ENCODE measurements at places on chromosomes 13 and 19.

DNA sequence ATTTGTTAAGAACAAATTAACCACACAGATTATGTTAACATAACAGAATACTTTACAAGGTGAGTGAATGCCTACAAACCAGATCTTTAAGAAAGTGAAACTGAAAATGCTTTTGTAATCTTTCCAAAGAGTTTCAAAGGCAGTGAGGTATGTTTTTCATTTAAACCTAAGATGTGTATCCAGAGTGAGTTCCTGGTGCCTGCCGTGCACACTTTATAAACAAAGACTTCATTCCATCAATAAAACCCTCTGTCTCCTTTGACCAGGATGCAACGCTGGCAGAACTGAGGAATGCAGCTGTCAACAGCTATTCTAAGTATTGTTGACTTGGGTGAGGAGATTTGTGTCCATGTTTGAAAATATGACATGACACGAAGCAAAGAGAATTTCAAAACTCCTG is 344.6 kb downstream of the DNAJC15 start:
- DNase-seq, result no peak

DNA sequence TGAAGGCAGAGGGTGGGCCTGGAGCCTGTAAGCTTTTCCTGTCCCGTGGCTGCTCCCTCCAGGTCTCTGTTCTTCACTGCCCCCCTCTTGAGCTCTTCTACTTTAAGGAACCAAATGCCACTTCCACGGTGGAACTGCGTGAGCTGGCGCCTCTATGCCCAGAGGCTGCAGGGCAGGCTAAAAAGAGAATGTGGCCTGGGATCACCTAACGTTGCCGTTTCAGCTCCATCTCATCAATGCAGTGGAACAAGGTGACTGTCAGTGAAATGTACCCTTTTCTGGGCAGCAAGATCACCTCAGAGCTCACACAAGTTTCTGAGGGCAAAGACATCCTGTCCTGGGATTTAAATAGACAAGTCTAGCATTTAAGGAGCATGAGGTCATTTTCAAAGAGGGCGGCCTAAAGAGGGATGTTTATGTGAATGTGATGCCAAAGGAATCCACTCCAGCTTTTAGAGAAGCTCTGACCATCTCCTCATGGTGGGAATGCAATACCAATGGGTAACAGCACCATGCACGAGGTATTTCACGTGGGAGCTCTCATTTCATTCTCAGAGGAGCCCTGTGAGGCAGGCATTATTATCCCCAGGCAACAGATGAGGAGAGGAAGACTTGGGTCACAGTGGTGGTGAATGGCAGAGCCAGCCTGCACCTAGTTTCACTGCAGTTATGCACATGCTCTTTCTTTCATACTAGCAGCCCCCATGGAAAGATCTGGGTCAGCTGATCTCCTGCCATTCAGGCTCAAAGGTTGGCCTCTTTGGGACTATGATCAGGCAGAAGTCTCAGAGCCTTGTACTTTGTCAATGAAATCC is 39.3 kb downstream of the RGCC start:
- DNase-seq, result no peak

DNA sequence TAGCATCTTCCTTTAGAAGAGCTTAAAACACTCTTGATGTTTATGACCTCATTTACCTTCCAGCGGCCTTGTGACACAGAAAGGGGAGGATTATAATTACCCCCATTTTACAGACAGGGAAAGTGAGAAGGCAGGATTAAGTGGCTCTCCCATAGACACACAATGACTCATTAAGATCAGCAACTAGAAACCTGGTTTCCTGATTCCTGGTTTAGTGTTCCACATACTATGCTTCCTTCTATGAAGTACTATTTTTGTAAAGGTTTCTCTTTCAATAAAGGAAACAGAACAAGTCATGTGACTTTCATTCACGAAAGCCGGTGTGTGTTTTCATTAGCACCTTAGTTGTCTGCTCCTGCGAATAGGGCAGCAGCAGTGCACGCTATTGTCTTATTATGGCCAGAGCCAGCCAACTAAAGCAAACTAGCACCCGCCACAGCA is 8.3 kb downstream of the IRS2 start:
- no peak for DNase-seq

GRCh38 chr13:47216176-47216822 is 319.4 kb upstream of the HTR2A start:
- DNase-seq, result no peak

DNA sequence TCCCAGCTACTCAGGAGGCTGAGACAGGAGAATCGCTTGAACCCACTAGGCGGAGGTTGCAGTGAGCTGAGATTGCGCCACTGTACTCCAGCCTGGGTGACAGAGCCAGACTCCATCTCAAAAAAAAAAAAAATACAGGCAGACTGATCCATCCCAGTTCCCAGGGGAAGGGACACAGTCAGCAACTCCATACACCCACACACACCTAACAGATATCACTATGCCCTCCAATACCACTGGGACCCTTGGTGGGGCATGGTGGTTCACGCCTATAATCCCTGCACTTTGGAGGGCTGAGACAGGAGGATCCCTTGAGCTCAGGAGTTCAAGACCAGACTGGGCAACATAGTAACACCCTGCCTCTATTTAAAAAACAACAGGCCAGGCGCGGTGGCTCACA is 2.6 kb downstream of the DPF1 start:
- DNase-seq, result no peak

- DNase-seq, result no peak
Observed at GRCh38 chr13:42649831-42650230, 75.9 kb downstream of the TNFSF11 start.

- no peak for DNase-seq
Observed at GRCh38 chr19:611481-611868, 21.8 kb downstream of the HCN2 start.

Measured in uterus (tissue), 4 donors.